ENCODE measurements at places on chromosomes 4 and X. TPM values are rescaled to one million over a fixed set of nuclear protein-coding genes. Genes with fewer than 3 reads are reported as not detected.

The NLRP2B gene
- total RNA-seq: not detected

The DDIT4L gene
- total RNA-seq: 2.0 TPM

The SAT1 gene
- 160 TPM for total RNA-seq

The P2RY10 gene
- total RNA-seq: 47.2 TPM

The CACNA1F gene
- total RNA-seq: 1.7 TPM

The CSAG2 gene
- total RNA-seq: not detected

The EVC gene
- total RNA-seq: 0.14 TPM

The TRPC3 gene
- 2.3 TPM for total RNA-seq

The RRH gene
- total RNA-seq: 0.62 TPM

DNA sequence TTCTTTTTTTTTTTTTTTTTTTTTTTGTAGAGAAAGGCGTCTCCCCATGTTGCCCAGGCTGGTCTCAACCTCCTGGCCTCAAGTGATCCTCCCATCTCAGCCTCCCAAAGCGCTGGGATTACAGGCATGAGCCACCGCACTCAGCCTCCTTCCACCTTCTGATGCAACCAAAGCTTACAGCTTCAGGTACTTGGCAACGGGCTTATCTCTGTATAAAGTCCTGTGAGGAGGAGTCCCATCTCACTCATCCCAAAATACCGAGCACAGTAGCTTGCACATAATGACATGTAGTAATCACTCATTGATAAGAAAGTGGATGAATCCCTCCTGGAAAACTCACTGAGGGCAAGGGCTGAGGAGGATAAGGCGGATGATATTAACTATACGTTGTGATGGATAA, 19.1 kb downstream of the IRF2 start:
- DNase-seq: no peak

GRCh38 chr4:38993683-38994082, 38.5 kb downstream of the TMEM156 start:
- no peak for DNase-seq

- no peak for DNase-seq
Measured at GRCh38 chr4:159266981-159267868, 164.3 kb downstream of the RAPGEF2 start.

DNA sequence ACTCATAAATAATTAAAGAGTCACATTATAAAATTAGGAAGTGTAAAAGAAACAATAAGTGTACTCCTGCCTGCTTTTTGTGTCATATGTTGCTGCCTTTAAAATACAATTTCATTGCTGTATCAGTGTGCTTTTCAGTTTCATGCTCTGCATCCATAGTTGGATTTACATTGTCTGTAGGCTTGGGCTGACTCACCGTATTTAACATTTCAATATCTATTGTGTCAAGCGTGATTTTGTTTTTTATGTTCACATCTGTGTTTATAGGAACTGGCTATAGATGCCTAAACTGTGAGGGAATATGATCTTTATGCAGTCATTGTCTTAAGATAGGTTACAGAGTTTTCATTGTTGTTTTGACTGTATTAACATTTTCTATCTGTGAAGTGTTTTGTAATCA, 18.1 kb downstream of the CCSER1 start:
- no peak for DNase-seq

DNA sequence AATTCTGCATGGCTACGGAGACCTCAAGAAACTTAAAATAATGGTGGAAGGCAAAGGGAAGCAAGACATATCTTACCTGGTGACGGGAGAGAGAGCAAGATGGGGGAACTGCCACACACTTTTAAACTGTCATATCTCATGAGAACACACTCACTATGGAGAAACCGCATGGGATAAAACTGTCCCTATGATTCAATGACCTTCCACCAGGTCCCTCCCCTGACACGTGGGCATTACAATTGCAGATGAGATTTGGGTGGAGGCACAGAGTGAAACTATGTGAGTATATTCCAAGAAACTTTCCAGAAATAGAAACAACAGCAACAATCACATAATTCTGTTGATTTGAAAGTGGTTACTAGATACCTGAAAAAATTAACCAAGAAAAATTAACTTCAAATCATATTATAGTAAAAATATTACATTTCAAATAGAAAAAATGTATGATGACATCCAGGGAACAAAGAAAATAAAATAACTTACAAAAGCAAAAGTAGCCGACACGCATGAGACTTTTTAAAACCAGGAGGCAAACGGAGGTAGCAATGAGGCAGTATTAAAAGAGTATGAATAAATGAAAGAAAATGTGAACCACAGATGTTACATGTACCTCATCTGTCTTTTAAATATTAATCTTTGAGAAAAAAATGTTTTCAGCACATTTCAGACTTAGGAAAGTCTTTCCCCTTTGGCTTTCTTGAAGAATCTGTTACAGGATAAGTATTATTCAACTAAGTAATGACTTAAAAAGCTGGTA, 879.5 kb downstream of the TECRL start:
- DNase-seq: no peak

- DNase-seq: no peak
Measured at GRCh38 chrX:123920105-123920785, 41.3 kb upstream of the STAG2 start.

GRCh38 chr4:80500613-80501012, 165.1 kb downstream of the CFAP299 start:
- no peak for DNase-seq

GRCh38 chrX:83916525-83916924, 55.6 kb downstream of the CYLC1 start:
- DNase-seq: no peak

GRCh38 chr4:151143162-151143561, 43.7 kb downstream of the RPS3A start:
- no peak for DNase-seq

- no peak for DNase-seq
Measured at GRCh38 chr4:120920666-120921065, 1.9 kb downstream of the PRDM5 start.

DNA sequence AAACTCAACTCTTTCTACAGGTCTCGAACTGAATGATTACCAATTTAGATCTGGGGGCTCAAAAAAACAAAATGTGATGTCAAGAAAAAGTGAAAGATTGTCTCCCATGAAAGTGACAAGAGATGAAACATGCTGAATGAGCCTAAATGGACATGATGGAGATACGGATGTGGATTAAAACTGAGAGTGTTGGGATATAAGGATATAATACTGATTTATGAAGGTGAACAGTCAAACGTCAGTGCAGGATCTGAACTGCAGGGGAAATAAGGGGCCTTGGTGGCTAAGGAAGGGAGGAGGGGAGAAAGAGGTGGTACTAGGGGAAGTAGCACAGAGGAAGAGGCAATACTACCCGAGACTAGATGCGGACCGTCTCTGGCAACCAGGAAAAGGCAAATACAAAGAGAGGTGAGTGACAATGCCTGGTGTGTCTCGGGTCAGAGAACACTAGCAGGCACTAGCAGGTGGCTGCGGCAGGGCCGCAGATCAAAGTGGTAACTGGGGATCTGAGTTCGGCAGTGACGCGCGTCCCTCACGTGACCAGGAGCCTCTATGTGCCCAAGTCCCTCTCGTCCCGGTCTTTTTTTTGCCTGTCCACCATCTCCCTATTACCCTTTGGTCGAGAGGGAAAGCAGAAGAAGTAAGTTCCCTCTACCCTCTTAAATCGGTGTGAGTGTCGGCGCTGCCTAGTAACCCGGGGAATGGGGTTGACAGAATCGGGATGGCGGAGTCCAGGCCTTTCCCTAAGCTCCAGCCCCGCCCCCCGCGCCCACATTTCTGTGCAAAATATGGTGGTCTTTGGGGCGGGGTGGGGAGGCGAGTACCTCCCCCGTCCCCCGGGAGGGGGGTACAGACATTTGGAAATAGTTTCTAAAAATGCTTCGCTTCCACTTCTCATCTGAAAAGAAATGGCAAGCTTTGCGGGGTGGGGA, at the start of gene TCEAL1:
TCEAL1 (plus strand) TSS at position 590 of the 932 bp plus-strand sequence. CDS start 942 bp downstream, outside the sequence.
- DNase-seq: peak; percentile 11

GRCh38 chr4:31617667-31618066, 897.5 kb downstream of the PCDH7 start:
- no peak for DNase-seq

GRCh38 chr4:76758290-76758882, 139.6 kb downstream of the SOWAHB start:
- no peak for DNase-seq

DNA sequence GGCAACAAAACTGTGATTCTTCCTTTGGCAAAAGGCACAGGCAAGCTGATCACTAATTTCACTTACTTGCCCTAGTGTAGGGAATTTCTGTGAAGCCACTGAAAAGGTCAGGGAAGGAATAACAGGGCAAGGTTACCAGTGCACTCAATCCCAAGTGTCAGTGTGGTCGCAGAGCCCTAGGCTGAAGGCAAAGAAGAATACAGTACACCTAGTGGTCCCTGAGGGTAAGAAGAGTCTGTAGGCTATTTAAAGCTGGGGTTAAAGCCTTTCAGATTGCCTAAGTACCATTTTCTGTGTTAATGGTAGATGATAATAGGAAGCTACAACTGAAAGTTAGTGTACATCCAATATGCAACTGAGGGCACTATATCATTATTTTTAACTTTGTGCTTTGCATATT, 173.6 kb upstream of the NRK start:
- no peak for DNase-seq

GRCh38 chr4:25535278-25535677, 120.4 kb upstream of the SLC34A2 start:
- DNase-seq: no peak

DNA sequence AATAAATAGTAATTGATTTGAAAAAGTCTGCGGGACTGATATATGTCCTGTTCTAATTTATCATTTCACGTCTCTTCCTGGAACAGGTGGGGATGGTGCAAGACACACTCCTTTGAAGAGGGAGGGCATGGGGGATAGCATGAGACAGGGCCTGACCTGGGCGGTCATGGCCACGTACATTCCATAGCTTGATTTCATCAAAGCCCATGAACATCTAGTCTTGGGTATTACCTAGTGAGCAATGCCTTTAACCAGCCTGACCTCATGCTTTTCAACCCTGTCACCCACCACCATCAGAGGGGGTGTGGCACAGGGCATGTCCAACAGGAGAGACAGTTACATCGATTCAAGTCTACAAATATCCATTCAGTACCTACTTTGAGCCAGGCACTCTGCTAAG, 52.3 kb upstream of the HOPX start:
- no peak for DNase-seq

DNA sequence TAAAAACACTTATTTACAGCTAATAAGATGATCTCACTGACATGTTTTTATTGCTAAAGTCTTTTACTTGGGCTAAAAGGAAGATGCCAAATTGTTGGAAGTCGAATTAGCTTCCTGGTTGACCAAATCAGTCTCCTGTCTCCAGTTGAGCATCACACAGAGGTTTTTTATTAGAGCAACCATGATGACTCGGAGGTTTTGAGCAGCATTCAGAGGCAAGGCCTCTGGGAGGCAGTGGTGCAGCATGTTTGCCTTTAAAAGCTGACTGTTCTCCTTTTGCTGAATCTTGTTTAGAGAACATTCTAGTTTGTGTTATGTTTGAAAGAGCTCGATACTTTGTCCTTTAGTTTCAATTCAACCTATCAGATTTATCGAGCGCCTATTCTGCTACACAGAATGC, 2.1 kb downstream of the UCHL1 start:
- no peak for DNase-seq

- DNase-seq: no peak
Measured at GRCh38 chr4:120132935-120133334, 66.3 kb upstream of the MAD2L1 start.

DNA sequence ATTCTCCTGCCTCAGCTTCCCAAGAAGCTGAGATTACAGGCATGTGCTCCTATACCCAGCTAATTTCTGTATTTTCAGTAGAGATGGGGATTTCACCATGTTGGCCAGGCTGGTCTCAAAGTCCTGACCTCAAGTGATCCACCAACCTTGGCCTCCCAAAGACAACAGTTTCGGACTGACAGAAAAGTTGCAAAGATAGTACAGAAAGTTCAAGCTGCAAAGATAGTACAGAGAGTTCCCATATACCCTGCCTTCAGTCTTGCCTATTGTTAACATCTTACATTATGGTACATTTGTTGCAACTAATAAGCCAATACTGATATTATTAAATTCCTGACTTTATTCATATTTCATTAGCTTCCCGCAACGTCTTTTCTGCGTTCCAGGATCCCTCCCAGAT, 65.8 kb downstream of the SUPT20HL2 start:
- no peak for DNase-seq

DNA sequence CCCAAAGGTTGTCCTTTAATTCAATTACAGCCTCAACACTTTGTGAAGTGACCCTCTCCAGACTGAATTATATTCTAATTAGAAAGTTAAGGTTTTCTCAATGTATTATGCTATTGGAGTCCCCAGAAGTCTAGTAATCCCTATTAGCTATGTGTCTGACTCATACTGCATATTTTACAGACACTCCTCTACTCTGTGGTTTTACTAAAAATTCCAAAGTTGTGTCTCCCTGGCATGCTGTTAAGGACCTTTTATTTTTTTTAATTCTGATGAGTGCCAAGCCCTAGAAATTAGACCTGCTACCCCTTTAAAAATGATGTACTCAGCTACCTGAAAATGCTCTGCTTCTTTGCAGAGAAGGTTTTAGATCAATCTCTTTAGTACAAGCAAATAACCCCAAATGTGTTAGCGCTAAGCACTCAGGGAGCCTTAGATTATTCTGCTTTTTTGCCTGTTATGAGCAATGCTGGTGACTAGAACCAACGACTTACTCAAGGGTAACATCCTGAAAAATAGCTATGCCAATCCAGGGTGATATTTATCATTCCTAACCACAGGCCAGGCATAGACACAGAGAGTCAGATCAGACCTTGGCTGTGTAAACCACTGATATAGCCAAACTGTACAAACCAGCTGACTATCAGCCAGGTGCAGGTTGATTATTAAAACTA, 26.1 kb upstream of the CXCL13 start:
- no peak for DNase-seq

DNA sequence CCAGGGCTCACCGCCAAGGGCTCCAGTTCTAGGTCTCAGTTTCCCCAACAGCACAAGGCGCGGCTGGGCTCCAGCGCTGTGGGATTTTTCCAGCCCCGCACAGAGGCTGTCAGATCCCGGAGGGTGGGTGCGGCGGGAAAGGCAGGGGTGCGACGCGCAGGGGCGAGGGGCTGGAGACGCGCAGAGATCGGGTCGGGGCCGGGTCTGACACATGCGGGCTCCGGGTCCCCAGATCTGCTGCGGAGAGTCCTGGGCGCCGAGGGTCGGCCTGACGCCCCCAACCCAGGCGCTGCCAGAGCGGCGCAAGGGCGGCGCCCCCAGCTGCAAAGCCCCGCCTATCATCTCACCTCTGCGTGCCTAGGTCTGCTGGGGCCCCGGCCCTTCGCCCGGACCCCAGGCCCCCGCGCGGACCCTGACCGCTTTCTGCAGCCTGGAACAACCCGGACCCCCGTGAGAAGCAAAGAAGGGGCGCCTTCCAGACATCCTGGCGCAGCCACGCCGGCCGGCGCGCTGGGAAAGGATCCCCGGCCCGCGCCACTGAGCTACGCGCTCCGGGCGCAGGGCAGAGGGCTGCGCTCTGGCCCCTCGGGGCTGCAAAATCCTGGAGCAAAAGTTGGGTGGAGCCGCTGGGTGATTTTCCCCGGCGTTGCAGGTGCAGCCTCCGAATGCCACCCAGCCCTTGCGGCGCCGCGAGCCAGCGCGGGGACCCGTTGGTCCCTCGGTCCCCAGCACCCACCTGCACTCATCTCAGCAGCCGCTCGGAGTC, 486 bp downstream of the ABLIM2 start:
- no peak for DNase-seq
